NCI-H446 (cell line): ENCODE measurements at places on chromosomes 16 and 17.
A peak's percentile ranks its signal among the peaks of the same experiment; 100 is the strongest.

- no peak for DNase-seq
These were observed 229.2 kb downstream of the MAP2K6 start for GRCh38 chr17:69643686-69644085.

DNA sequence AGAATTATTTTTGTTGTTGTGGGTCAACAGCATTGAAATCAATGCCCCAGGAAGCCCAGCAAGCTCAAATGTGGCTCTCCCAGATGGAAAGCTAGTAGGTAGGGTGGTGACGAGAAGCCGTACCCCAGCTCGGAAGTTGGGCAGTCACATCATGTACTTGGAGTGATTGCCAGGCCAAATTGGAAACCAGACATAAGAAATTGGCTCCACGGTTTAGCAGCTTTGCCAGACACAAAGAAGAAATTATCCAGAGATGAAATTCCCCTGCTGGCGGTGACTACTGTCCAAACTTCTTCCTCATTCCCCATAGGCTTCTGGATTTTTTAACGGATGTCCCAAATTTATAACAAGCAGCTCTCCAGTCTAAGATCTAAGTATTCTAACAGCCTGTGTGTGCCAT, 95.9 kb downstream of the OR1D5 start:
- DNase-seq: peak; percentile 12

DNA sequence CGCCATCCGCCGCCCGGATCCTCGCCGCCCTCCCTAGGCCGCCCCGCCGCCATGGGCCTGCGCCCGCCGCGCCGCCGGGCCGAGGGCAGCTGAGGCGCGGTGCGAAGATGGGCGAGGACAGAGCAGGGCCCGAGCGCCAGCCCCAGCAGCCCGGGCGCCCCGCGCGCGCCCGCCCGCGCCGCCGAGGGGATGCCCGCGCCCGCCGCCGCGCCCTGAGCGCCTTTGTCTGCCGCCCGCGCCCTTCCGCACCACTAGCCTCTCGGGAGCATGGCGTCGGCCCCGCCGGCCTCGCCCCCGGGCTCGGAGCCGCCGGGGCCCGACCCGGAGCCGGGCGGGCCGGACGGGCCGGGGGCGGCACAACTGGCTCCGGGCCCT, 278 bp downstream of the RAB11FIP3 start:
- DNase-seq: no peak

- no peak for DNase-seq
These were observed 1.3 kb upstream of the FSCN2 start for GRCh38 chr17:81526662-81527571.

GRCh38 chr17:69412251-69412671, 2.2 kb upstream of the MAP2K6 start:
- DNase-seq: no peak
